Liver (tissue), 10 donors: ENCODE measurements at places on chromosomes 2 and 18.

GRCh38 chr2:57758686-57759085 lies 287.9 kb upstream of the VRK2 start:
- no peak for DNase-seq

- peak; percentile 25 for DNase-seq
These were observed 88.7 kb downstream of the HDAC4 start for GRCh38 chr2:239312081-239312511.

- no peak for DNase-seq
These were observed 10.3 kb downstream of the ITGA6 start for GRCh38 chr2:172437419-172438341.

- no peak for DNase-seq
These were observed 274.2 kb upstream of the LRRTM4 start for GRCh38 chr2:77796397-77796796.

DNA sequence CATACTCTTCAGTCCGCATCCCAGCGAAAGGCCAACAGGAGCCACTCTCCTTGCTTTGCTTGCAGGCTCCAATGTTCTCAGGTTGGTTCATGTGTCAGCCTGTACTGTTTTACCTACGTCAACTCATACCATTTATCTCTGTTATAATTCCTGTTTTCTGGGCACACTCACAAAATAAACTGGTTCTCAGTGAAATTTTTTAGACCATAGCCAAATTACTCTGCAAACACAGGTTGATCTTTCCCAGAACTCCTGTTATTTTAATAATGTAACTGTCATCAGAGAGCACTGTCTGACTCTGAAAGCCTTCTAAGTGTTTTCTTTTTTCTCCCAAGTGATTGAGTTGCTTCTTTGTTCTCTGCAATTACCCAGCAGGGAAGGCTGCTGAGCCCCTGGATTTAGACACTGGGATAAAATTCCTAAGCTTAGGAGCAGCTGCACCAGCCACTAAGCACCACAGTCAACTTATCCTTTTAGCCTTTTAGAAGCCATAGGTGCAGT lies 111.6 kb upstream of the PIEZO2 start:
- DNase-seq: no peak

GRCh38 chr2:85282914-85283313 lies 44.9 kb downstream of the TGOLN2 start:
- DNase-seq: no peak

DNA sequence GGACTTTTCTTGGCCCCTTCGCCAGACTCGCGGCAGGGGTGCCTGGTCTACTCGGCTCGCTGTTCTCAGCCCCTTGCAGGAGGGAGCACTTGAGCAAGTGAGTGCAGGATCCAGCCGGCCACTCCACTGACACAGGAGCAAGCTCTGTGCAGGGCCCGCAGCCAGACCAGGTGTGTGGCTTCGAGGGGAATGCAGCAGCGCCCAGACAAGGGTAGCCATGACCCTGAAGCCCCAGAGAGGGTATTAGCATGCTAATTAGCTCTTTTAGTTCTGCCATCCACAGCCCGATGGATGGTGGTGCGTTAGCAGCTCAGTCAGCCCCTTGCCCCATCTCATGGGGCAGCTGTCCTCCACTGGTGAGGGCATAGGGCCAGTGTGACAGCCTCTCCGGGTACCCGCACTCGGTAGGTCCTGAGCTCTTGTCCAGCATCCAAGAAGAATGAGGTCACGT lies 103.2 kb upstream of the HS6ST1 start:
- DNase-seq: peak; percentile 25

DNA sequence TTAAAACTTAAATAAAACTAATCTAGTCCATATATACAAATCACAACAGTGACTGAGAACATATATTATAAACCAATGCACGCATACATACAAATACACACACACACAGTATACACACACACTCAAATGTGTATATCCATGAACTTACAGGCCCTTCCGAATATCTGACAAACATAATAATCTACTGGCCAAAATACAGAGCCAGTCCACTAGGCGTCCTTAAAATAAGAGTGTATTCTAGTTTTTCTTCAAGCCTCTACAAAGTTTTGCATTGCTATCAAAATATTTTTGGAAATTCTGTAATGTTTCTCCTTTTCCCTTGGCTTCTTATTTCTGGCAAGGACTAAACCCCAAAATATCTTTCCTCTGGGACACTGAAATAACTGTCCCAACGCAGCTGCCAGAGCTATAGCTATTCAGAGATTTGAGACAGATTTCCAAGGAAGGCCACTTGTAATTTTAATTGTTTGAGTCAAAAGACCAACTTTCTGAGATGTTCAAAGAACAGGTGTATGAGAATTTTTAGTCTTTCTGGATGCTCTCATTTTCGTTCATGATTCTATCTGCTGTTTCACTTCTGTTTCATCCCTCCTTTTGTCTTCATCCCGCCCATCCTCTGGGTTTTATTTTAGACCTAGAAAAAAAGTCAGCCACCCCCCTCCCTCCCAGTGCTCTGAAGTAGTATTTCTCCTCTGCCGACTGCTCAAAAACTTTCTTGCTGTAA lies 24.1 kb upstream of the SP3 start:
- DNase-seq: no peak

DNA sequence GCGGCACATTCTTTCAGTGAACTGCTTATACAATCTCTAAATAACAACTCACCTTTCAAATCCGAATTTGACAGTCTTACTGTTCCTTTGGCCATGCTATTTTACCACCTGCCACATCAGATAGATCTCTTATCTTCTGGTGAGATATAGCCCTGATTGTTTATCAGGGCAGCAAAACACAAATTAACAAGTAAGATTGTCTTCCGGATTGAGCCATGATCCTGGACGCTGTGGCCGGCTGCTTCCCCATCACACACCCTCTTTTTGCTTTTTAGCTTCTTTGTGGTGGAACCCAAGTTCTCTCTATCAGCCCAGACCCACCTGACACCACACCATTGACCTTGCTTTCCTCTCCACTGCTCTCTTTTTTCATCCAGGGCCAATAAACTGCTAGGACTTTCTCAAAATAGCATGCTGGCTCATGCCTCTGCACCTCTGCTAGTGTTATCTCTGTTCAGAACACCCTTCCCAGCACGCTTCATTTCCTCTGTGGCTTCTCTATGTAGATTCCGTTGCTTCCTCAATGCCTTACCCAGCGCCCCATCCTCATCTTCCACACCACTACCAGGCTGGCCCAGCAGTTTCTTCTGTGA lies 111.8 kb upstream of the CNTNAP5 start:
- no peak for DNase-seq
